Activated CD4-positive, alpha-beta T cell treated with anti-CD3 and anti-CD28 coated beads for 24 hours (primary cell): ENCODE measurements at places on chromosomes 16 and 17.

- DNase-seq = no peak
Observed at GRCh38 chr16:47523342-47524006, 62.3 kb downstream of the PHKB start.

DNA sequence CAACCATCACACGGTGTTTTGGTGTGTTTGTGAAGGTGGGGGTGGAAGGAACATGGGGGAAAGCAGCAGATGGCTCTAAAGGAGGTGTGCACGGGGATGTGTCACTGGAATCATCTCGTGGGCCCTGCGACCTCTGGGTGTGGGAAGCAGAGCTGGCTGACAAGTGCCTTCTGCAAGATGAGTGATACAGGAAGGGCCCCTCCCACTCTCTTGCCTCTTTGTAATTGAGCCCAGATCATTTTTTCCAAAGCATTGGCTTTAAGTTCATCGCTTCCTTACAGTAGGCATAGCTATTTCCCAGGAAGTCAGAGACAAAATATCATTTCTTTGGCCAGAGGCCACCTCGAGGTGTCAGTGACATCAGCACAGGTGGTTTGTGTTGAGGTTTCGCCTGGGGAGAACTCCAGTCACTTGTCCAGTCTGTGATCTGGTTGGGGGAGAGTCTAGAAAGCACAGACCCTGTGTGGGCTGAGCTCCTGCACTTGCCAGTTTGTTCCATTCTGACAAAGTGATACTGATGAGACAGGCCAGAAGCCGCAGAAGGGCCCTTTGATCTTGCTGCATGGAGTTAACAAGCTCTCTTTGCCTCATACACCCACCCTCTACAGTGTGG, 20.6 kb upstream of the SNTB2 start:
- peak; percentile 62 for DNase-seq

DNA sequence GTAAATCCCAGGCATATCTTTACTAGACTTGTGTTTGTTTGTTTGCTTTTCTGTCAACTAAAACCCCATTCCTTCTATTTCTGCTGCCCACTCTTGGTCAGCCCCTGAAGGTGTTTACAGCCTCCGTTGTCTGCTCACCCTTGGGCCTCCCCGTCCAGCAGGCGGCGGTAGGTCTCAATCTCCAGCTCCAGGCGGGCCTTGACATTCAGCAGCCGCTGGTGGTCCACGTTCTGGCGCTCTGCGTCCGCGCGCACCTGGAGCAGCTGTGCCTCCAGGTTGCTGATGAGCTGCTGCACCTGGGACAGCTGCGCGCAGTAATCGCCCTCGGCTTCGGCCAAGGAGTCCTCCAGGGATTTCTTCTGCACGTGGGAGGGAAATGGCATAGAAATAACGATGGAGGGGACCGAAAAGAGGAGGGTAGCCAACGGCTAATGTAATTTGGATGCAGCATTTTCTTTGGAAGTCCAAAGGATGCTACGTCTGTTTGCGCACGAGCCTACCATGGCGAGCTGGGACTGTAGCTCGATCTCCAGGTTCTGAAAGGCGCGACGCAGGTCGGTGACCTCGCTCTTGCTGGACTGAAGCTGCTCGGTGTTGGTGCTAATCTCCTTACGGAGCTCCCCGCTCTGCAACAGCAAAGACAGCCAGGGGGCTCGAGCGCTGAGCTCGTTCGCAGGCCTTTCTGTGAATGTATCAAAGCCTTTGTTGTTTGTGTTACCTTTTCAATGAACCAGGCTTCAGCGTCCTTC, 3.9 kb downstream of the KRT12 start:
- DNase-seq = no peak

GRCh38 chr17:82065193-82065637, 389 bp downstream of the DUS1L start:
- no peak for DNase-seq

DNA sequence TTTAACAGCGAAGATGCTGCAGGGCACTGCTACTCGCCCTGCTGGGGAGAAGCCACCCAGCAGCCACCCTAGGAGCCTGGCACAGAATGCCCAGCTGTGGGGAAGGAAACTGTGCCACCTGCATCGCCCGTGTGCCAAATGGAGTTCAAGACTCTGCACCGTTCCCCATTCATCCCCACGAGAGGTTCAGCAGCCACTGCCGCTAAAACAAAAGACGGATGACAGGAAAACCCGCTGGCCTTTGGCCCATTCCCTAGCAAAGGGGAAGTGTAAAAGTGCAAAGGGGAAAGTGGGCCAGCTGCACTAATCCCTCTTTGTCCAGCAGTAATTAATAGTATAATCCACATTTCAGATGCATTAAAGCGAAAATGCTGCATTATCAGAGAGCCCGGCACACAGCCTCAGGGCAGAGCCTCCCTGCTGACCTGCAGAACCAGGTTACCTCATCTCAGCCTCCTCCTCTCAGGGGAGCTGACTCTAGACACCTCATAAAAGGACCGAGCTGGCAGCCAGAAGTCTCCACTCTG, 37.7 kb downstream of the ZFHX3 start:
- no peak for DNase-seq

- no peak for DNase-seq
Observed at GRCh38 chr16:984736-985636, 3.4 kb downstream of the SOX8 start.

DNA sequence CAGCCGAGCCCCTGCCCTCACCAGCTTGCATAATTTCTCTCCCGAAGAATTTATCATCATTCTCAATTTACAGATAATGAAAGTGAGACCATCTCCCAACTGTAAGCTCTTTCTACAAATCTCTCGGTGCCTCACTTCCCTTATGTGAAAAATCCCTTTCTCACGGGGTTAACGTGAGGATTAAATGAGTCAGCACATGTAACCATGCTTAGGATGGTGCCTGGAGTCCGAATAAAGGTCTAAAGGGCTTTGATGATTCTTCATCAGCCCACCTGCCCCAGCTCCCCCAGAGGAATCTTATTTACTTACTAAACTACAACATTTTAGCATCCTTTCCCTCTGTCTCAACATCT, 24.8 kb upstream of the PIK3R6 start:
- no peak for DNase-seq

GRCh38 chr17:2955931-2956582, 107.3 kb downstream of the OR1D5 start:
- DNase-seq = no peak

DNA sequence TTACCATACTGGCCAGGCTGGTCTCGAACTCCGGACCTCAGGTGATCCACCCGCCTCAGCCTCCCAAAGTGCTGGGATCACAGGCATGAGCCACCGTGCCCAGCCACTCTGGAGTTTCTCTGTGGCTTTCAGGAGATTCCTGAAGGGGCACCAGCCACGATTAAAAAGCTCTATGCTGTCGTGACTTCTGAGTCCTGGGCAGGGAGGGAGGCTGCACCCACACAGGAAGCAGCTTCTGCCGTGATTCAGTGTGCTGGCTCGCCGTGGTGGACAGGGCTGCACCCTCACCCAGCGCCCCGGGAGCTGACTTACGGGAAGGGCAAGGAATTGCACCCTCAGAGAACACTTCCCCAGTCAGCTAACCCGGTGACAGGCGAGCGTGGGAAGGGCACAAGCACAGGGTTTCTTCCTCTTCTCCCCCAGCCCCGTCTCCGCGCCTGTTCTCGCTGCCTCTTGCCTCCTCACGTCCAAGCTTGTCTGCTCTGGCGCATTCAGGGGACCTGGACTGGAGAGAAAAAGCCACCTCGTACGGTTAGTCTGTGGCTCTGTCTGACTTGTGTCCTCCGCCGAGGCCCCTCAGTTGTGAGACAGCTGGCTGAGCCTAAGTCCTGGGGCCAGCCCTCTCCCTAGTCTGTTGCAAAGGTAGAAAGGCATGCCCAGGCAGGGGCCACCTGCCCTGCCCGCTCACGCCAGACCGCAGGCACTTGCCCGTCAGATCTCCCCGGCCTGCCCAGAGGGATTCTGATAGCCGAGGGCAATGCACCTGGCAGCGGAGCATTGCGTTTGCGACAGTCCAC, 145.0 kb downstream of the SEC14L1 start:
- no peak for DNase-seq

DNA sequence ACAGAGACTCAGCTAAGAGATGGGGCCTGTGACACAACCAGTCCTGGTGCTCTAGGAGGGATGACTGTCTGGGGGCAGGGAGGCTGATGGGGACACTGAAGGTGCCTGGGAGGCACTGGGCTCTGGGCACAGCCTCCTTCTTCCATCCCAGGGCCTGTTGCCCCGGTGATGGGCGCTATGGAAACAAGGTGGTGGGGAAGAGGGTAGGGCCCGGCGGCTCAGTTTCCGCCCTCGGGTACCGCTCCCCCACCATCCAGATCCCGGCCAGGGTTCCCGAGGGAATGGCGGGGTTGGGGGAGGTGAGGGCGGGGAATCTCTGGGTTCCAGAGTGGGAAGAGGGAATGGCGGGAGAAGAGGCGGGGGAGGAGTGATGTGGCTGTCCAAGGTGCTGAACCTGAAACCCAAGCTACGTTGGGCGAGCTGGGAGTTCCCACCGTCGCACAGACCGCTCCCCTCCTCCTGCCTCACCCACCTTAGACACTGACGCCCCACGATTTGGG, 981 bp downstream of the KCNH4 start:
- DNase-seq = no peak

DNA sequence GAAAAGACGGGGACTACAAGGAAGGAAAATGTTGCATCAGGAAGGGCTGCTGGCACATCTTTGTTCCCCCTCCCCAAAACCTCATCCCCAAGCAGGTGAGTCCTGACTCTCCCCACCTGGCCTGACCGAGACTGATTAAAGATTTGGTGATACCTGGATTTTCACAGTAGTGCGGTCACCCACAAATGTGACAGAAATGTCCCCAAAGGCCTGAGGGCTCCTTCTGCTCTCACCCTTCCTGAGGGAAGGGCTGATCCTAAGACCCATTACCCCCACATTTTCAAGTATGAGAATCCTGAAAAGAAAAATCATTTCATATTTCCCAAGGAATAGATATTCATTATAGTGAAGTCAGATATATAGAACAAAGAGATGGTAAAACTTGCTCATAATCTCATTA, 28.8 kb downstream of the TBC1D3B start:
- DNase-seq = no peak

DNA sequence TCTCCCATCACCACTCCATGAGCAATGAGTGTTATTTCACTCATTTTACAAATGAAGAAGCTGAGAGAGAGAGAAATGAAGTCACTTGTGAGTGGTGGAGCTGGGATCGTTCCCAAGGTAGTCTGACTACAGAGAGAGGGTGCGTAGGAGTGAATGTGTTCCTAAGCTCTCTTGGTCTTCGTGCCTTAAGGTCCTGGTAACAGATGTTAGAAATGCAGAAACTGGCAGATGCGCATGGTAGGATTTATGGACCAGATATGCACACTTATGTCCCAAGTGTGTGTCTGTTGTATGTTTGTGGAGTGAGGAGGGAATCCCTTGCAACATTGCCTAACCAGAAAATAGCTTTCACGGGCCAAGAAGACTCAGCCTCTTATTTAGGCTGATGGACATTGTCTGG, 93.2 kb upstream of the ZNF469 start:
- no peak for DNase-seq

GRCh38 chr16:79602628-79603014, 2.1 kb upstream of the MAF start:
- no peak for DNase-seq

GRCh38 chr16:27920391-27920891, 143.1 kb downstream of the GSG1L start:
- no peak for DNase-seq

- DNase-seq = no peak
Observed at GRCh38 chr17:80296221-80296620, 35.6 kb downstream of the RNF213 start.

DNA sequence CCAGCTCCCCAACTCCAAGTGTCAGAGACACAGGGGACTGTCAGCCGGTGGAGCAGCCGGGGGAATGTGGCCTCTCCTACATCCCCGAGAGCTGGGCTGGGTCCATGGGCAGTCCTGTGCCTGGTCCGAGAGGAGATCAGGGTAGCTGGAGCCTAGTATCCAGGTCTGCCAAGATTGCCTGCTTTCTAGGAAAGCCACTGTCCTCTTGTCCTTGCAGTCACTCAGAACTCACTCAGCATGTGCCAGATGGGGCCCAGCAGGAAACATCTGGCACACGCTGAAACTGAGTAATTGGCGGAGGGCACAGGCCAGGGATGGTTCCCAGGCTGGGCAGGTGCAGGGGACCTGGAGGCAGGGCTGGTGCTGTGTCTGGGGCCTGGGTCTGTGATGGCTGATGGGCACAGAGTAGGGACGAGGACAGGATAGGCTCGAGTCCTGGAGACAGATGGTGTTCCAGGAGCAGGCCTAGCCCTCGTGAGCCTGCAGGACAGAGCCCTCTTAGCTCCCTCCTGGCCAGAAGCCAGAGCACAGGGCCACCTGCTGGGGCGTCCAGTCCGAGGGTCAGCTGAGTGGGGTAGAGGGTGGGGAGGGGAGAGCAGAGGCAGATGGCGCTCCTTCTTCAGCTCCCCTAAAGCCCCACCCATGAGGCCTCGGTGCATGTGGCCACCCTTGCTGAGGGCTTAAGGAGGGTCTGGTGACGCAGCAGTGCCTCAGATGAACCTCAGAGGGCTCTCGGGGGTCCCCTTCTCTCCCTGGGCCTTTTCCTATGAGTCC, 31.1 kb downstream of the ADCY7 start:
- no peak for DNase-seq

GRCh38 chr16:56657555-56658326, at the start of gene MT1F:
MT1F (plus strand) TSS chr16:56657959; CDS start chr16:56658059, 100 bp downstream.
- DNase-seq = peak; percentile 58

DNA sequence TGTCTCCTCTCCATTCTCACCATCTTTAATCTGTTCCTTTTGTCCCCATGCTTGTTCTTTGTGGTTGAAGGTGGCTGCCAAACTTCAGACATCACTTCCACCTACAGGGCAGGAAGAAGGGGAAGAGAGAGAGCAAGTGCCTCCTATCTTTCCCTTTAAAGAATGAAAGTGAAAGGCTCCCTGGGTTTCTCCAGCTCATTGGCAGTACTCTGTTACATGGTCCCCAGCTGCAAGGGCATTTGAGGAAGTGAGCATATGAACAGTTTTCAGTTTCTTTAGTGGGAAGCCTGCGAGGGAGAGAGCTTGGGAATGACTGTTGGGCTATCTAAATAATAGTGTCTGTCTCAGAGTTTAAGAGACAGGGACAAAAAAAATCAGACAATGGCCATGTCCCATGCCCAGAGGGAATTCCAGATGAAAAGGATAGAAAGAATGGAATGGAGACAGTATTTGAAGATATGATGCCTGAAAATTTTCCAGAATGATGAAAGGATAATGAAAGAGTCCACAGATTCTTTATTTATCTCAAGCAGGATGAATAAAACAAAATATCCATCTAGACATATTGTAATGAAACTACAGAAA, 159.9 kb downstream of the LGALS9B start:
- DNase-seq = no peak

- peak; percentile 70 for DNase-seq
Observed at GRCh38 chr17:82320956-82321927, 3.8 kb upstream of the CD7 start.

DNA sequence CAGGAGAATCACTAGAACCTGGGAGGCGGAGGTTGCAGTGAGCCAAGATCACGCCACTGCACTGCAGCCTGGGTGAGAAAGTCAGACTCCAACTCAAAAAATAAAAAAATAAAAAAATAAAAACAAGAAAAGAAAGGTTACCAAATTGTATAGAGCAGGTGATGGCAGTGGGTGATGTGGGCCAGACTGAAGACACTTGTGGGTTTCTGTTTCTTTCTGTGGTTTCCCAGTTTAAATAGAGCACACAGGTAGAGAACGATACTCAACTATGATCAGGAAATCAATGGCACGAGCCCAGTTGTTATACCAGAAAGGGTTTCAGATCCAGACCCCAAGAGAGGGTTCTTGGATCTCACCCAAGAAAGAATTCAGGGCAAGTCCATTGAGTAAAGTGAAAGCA, 32.6 kb downstream of the NUBP1 start:
- DNase-seq = no peak
